ENCODE measurements at places on chromosomes 16 and 17.

DNA sequence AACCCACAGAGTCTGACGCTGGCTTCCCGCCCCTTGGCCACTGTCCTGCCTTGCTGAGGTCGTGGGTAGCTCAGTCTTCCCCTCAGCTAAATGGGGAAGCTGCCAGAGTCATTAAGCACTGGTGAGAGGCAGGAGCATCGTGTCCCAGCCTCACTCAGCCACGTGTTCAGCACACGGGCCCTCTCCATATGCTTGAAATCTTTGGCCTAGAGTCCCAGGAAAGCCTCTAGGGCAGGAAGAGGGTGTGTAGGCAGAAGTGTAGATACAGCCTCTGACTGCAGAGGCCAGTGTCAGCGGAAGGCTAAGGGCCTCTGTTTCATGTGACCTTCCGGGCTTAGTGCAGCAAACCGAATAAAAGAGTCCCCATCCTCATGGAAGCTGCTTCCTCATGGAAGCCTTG, 4.1 kb downstream of the DHODH start:
- no peak for DNase-seq

DNA sequence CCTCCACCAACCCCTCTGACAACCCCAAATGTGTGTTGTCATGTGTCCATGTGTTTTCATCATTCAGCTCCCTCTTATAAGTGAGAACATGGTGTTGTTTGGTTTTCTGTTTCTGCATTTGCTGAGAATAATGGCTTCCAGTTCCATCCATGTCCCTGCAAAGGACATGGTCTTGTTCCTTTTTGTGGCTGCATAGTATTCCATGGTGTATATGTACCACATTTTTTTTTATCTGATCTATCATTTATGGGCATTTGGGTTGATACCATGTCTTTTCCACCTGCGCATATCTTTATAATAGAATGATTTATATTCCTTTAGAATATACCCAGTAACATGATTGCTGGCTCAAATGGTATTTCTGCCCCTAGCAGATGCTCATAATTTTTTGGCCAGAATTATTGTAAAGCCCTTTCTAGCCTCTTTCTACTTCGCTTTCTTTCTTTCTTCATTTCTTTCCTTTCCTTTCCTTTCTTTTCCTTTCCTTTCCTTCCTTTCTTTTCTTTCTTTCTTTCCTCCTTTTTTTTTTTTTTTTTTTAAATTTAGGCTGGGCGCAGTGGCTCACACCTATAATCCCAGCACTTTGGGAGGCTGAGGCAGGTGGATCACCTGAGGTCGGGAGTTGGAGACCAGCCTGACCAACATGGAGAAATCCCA, 12.7 kb downstream of the REXO5 start:
- DNase-seq = no peak

GRCh38 chr16:88631920-88632586, 6.3 kb upstream of the IL17C start:
- DNase-seq = no peak

DNA sequence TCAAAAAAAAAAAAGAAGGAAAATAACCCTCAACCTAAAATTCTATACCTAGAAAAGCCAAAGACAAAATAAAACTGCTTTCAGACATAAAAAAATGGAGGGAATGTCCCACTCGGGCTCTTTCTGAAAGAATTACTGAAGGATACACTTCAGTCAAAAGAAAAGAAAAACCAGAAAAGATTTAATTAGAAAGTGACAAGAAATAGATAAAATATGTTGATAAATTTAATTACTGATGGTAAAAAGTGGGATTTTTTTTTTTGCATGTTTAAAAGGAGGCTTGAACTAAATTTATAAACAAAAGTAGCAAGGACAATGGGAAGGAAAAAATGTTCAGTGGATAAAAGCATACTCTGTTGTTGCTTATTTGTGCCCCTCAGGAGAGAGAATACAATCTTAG, 89.1 kb downstream of the OR1D5 start:
- DNase-seq = no peak

- DNase-seq = no peak
Measured at GRCh38 chr17:44983563-44983962, 15.5 kb upstream of the C1QL1 start.

- no peak for DNase-seq
Measured at GRCh38 chr17:83057793-83058265, 21.6 kb upstream of the METRNL start.

Data from kidney capillary endothelial cell (primary cell).